ENCODE measurements at places on chromosomes 12 and 14.

GRCh38 chr12:117334051-117334450 lies 27.4 kb downstream of the NOS1 start:
- no peak for DNase-seq

- no peak for DNase-seq
Observed at GRCh38 chr14:77122526-77123125, 19.0 kb downstream of the ZDHHC22 start.

DNA sequence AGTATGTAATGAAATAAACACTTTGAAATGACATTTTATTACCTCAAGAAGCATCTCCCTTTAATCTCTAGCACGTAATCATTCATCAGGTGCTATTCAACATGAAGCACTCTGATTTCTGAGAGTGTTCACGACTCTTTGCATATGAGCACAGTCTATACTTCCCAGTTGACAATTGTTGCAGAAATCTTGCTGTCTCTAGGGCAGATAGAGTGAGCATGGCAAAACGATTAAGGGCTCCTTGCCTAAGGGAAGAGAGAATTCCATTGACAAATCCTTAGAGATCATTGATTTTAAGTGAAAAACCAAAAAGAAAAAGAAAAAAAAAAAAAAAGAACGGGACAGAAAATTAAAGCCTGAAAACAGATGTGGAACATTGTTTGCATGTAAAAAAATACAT lies 107.6 kb downstream of the C12orf50 start:
- DNase-seq: no peak

DNA sequence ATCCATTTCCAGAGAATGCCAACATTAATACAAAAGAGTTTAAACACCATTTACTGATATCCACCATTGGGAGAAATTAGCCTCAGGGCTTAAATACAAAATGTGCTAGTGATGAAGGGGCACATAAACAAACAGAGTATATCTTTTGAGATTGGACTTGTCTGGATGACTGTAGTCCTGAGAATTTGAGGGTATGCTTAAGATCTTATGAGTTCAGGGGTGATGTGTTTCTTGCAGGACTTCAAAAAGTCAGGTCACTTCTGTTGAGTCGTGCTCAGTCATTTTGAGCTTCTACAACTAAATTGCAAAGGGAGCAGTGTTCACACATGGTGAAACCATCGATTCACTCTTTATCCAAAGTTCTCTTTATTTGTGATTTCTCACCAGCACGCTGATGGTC lies 425.7 kb downstream of the ATP23 start:
- no peak for DNase-seq

DNA sequence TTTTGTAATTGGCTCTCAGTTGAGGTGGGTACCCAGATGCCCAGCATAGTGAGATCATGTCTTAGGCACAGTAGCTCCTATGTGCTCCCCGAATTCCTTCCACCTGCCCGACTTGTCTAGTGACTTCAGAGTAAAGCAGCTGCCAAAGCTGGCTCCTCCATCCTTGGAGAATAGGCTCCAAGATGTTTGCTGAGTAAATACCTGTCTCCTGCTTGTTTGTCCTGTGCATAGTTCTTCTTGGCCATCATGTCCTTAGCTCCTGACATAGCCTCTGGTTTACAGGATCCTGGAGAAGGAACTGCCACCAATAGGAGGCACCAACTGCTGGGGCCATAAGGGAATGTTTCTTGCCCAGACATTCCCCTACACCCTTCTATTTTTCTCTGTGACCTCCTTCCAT lies 52.6 kb upstream of the CISTR start:
- no peak for DNase-seq

- no peak for DNase-seq
Observed at GRCh38 chr12:131862600-131862993, 31.8 kb upstream of the ULK1 start.

DNA sequence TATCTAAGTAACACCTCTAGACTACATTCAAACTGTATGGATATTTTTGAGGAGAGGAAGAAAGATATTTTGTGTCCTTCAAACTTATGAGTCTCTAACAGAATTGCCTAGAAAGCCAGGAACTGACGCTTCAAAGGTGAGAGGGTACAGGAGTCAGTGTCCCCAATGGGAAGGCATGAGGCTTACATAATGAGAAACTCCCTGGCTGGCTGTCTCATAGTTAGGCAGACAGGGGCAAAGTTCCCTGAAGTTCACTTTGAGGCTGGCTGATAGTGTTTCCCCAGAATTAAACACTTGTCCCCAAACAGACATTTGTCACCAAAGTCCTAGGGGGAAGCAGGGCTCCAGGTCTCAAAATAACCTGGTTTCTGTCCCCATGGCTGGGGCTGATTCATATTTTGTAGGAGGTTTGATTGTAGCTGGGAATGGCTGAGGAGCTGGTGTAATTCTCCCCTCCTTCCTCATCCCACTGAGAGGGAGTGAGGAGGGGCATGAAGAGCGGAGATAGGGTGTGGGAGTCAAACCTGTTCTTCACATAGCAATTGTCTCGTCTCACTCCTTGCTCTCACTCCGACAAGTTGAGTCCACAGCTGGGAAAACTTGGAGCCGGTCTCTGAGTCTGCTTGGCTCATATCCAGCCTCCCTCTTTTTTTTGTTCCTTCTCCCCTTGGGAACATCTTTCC lies 56.4 kb upstream of the CISTR start:
- DNase-seq: no peak

DNA sequence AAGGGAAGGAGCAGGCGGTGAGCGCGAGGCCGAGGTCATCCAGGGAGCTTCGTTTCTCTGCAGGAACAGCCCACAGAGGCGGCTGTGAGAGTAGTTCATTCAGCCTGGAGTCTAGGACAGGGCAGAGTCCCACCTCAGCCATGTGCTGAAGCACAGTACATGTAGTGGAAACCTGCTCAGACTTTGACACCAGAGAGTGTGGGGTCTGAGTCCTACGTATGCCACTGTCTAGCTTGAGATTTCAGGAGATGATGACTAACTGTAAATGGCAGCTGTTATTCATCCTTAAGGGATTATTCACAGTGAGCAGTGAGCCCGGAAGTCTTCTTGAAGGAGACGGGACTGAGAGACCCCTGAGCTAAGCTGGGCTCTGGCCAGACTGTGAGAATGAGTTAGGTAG lies 938 bp upstream of the SLC6A13 start:
- no peak for DNase-seq

GRCh38 chr12:2292560-2292959 lies 239.8 kb downstream of the CACNA1C start:
- no peak for DNase-seq

GRCh38 chr14:56979936-56980335 lies 169.7 kb upstream of the OTX2 start:
- no peak for DNase-seq

DNA sequence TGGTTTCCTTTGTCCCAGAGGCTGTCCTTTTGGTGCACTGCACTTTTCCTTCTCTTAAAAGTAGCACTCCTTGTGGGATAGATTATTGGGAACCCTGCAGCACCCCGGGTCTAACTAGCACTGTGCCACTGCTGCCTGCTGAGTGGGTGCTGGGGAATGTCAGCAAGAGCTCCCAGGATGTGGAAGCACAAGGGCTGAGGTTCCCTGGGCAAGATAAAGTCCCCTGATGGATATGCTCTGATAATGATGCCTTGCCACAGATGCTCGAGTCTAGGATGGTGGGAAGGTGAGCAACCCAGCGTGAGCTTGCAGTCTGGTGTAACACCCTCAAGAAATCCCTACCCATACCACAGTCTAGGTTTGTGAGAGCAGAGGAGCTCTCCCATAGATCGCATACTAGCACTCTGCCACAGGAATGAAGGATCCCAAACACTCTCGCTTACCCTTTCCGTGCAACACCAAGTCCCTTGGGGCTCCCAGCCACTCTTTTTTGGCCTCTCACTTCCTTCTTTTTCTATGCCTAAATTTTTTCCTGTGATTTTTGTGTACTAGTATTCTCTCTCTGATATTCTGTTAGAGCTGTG lies 32.6 kb downstream of the USP15 start:
- DNase-seq: no peak

DNA sequence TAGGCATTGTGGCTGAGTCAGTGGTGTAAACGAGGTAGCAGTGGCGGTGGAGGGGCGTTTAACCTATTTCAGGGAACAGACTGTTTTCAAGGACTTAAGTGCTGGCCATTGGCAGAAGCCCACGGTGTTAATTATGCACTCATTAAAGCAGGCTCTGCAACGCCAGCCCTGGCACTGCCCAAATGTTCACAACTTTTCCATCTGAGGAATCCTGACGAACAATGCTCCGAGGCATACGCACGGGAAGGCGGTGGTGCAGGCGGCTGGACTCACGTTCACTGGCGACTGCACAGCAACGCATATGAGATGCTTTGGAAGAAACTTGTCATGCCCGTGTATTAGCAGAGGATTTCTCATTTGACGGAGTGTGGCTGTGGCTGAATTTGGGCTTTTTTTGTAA lies 70.6 kb upstream of the SLC24A4 start:
- no peak for DNase-seq

- DNase-seq: no peak
Observed at GRCh38 chr14:63478010-63478409, 65.2 kb downstream of the PPP2R5E start.

DNA sequence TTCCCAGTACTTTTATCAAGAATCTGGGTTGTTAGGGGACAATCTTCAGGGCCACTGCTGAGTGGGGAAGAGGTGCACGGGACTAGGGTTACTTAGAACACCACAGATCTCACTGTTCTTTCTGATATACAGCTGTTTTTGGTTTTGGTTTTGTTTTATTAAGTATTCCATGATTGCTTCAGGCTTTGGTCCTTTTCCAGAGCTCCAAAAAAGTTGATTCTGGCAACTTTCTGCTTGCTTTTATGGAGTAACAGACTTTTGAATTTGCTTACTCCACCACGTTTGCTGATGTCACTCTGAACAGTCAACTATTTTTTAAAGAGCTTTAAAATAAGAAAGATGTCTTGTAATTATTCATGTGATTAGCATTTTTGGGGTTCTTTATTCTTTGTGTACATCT lies 368.1 kb upstream of the FOXG1 start:
- no peak for DNase-seq

- no peak for DNase-seq
Observed at GRCh38 chr12:49170924-49171323, 18.0 kb downstream of the TUBA1A start.

GRCh38 chr12:70843363-70843762 lies 77.2 kb downstream of the PTPRR start:
- DNase-seq: no peak

GRCh38 chr12:50517421-50518048 lies 12.8 kb downstream of the DIP2B start:
- DNase-seq: peak; percentile 26

DNA sequence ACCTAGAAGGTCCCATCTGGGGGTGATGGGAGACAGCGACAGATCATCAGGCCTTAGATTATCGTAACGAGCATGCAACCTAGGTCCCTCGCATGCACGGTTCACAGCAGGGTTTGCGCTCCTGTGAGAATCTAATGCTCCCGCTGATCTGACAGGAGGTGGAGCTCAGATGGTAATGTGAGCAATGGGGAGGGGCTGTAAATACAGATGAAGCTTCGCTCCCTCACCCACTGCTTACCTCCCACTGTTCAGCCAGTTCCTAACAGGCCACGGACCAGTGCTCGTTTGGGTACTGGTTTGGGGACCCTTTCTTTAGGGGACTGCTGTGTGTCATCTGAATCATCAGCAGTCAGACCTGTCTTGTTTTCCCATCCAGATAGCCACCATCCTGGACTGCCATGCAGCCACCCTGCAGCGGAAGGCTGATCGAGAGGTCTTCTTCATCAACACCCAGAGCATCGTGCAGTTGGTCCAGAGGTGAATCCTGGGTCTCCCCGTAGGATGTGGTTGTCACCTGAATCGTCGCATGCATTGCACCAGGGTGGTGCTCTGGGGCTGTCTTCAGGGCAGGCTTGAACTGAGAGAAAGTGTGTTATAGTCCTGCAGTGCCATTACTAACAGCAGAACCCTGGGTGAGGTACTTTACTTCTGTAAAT lies 96.2 kb downstream of the ACACB start:
- DNase-seq: no peak

- no peak for DNase-seq
Observed at GRCh38 chr14:99346470-99347080, 74.6 kb upstream of the BCL11B start.

DNA sequence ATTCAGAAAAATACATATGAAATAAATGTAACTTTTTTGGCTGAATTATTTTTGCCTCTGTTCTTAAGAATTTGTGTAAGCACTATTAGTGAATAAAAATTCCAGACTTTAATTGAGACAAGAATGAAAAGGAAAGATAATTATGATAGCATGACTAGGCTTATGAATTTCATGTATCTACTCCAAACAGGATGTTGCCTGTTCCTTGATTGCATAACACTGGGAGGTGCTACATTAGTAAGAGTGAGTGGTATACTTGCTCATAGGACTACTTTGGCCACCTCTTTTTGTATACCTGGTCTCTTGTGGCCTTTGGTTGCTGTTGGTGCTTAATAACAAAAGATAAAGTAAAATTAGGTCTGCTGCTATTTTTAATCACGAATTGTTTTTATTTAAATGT lies 112.8 kb downstream of the NAV3 start:
- peak; percentile 11 for DNase-seq

DNA sequence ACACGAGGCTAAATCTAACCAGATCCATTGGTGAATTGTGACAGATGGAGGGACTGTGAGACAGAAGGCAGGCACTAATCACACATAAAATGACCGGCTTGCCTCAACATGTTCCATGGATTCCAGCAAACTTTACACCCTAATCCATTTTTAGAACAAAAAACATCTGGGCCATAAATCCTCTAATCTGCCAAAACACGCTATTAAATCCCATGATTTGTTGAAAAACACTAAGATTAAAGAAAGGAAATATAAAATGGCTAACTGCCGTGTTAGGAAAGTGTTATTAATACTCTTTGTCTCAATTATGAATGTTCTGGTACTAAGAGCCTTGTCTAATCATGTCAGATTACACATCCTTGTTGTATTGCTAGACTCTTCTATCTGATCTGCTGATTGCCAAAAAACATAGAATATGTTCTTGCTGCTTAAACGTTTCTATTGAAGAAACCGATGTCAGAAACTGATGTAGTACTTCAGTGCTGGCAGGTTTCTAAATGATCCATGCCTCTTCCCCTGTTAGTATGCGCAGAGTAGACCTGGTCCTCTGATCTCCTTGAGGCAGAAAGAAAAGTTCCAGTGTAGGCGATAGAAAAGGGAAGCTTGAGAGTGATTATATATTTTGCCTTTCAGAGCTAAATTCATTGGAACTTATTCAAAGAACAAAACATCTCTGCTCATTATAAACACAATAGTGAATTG lies 384.9 kb downstream of the SOX5 start:
- no peak for DNase-seq

GRCh38 chr14:75153295-75153694 lies 23.1 kb downstream of the TMED10 start:
- DNase-seq: no peak
